WTC11 (cell line): ENCODE measurements at places on chromosomes 12 and 14. TPM values are rescaled to one million over a fixed set of nuclear protein-coding genes. Genes with fewer than 3 reads are reported as not detected.
A peak's percentile ranks its signal among the peaks of the same experiment; 100 is the strongest.

VDR gene
- total RNA-seq: 0.76 to 1.3 TPM (median 0.76 TPM) in 3 replicates

C14orf39 gene
- 1.9 to 2.5 TPM (median 2.5 TPM) in 3 replicates for total RNA-seq

KCNA1 gene
- 0.04 to 0.11 TPM (median 0.07 TPM) in 3 replicates for total RNA-seq

DNA sequence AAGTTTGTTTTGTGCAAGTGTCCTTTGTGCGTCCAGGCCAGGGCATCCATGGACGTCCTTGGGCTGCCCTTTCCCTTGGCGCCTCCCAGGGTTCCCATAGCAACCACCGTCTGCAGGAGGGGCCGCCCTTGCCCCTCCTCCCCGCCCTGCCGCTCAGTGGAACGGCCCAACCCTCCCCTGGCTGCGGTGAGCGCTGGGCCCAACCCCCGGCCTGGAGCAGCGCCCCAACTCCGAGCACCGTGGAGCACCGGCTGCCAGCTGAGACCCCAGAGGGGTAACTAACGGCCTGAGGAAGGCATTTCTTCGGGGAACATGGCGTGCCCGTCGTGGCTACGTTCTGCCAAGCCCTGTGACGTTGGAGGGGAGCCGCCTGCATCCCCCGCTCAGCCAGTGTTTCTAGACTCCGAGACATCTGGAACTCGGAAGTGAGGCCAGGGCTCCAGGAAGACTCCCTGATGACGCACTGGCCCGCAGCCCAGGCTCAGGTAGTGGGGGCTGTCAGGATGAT lies 5.3 kb upstream of the ACACB start:
- H3K4me1 ChIP-seq: peaks cover 20% of the 10 kb centered on the region
- H3K27ac ChIP-seq: peak overlapping the region; percentile 97
- H3K36me3 ChIP-seq: peaks cover 29% of the 10 kb centered on the region
- peak overlapping the region; percentile 56 for H3K4me3 ChIP-seq
- DNase-seq: peak; percentile 87
- H3K27me3 ChIP-seq: no peaks in the 10 kb centered on the region

DNA sequence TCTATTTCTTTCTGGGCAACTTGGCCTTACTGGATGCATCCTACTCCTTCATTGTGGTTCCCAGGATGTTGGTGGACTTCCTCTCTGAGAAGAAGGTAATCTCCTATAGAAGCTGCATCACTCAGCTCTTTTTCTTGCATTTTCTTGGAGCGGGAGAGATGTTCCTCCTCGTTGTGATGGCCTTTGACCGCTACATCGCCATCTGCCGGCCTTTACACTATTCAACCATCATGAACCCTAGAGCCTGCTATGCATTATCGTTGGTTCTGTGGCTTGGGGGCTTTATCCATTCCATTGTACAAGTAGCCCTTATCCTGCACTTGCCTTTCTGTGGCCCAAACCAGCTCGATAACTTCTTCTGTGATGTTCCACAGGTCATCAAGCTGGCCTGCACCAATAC lies 5.3 kb downstream of the OR4N5 start:
- H3K27ac ChIP-seq: no peak overlapping the region
- DNase-seq: no peak
- H3K27me3 ChIP-seq: no peaks in the 10 kb centered on the region
- H3K4me1 ChIP-seq: no peaks in the 10 kb centered on the region
- no peak overlapping the region for H3K4me3 ChIP-seq

DNA sequence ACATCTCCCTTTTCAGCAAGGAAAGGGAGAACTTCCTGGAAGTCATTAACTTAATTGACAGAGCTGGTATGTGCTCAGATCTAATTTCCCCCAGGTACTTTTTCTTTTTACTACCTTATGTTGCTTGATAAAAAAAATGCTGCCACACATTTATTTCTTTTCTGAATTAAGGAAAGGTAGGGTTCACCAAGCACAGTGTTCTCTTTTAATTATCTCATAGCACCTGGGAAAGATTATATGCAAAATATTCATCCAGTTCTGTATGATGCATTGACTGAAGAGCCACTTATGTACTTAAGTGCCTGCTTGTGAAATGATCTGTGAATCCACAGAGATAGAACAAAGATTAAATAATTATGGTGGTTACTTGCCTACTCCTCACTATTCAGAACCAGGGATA lies 25.1 kb downstream of the KCNC2 start:
- no peaks in the 10 kb centered on the region for H3K36me3 ChIP-seq
- H3K4me1 ChIP-seq: no peaks in the 10 kb centered on the region
- H3K4me3 ChIP-seq: no peak overlapping the region
- H3K27ac ChIP-seq: no peak overlapping the region
- H3K27me3 ChIP-seq: no peaks in the 10 kb centered on the region

DNA sequence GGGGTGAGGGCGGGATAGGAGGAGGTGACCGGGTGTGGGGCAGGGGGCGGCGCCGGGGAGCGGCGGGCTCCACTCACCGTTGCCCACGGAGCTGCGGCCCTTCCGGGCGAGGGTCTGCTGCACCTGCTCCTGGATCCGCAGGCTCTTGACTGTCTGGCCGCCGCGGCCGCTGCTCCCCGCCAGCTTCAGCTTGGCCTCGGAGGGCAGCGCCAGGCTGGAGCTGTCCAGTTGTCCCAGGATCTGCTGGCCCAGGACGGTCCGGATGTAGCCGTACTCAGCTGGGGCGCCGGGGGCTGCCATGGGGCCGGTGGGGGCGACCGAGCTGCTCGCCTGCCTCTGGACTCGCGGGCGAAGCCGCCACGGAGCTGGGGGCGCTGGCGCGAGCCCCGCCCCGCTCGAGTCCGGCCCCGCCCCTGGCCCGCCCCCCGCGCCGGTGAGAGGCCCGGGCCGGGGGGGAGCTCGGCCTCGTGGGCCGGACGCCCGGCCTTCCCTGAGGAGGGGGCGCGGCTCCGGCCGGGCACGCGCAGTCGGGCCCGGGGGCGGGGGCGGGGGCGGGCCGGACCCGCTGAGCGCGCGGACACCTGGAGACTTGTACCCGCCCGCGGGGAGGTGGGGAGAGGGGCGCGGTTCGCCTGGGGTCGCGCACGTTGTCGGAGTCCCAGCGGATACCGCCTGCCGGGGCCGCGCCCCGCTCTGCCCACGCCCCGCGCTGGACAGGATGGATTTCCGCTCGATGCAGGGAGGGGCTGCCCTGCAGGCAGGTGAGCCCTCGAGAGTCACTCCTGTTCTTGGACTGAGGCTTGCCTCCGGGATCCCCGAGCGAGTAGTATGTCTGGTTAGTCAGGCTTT lies at the start of gene PKP2:
Gene PKP2, minus strand, starts transcription at position 346 of the 849 bp plus-strand sequence. Its CDS starts 46 bp downstream, at position 300.
- peak; percentile 85 for DNase-seq
- peaks cover 52% of the 10 kb centered on the region for H3K4me1 ChIP-seq
- H3K36me3 ChIP-seq: no peaks in the 10 kb centered on the region
- peak within 1 kb of the TSS; percentile 95 for H3K27ac ChIP-seq
- H3K27me3 ChIP-seq: peaks cover 10% of the 10 kb centered on the region

DNA sequence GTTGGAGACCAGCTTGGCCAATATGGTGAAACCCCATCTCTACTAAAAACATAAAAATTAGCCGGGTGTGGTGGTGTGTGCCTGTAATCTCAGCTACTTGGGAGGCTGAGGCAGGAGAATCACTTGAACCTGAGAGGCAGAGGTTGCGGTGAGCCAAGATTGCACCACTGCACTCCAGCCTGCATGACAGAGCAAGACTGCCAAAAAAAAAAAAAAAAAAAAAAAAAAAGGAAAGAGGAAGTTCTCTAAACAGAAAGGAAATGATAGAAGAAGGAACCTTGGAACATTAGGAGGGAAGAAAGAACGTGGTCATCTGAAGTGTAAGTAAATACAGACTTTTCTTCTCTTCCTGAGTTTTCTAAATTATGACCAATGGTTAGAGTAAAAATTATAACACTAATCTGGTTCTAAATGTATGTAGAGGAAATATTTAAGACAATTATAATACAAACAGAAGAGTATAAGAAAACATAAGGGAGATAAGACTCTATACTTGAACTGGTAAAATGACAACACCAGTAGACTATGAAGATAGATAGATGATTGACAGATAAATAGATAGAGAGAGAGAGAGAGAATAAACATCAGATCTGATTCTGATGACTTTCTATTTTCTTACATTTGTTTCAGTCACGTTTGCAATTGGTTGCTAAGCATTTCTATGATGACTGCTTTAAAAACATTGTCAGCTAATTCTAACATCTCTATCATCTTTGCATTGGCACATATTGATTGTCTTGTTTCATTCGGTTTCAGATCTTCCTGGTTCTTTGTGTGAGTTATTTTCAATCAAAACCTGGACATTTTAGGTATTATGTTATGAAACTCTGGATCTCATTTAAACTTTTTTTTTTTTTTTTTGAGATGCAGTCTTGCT lies 12.9 kb upstream of the CORO1C start:
- no peaks in the 10 kb centered on the region for H3K4me1 ChIP-seq
- H3K27ac ChIP-seq: no peak overlapping the region
- H3K27me3 ChIP-seq: no peaks in the 10 kb centered on the region
- H3K36me3 ChIP-seq: peaks cover 2% of the 10 kb centered on the region; the same call in 1 of the 2 replicates
- no peak overlapping the region for H3K4me3 ChIP-seq
- DNase-seq: no peak

GRCh38 chr12:117981267-117981666 lies 12.5 kb upstream of the KSR2 start:
- H3K36me3 ChIP-seq: no peaks in the 10 kb centered on the region
- no peak overlapping the region for H3K27ac ChIP-seq
- no peaks in the 10 kb centered on the region for H3K4me1 ChIP-seq
- no peak for DNase-seq
